Amniotic epithelial cell (primary cell): ENCODE measurements at places on chromosomes 1 and 21.
A peak's percentile ranks its signal among the peaks of the same experiment; 100 is the strongest.

DNA sequence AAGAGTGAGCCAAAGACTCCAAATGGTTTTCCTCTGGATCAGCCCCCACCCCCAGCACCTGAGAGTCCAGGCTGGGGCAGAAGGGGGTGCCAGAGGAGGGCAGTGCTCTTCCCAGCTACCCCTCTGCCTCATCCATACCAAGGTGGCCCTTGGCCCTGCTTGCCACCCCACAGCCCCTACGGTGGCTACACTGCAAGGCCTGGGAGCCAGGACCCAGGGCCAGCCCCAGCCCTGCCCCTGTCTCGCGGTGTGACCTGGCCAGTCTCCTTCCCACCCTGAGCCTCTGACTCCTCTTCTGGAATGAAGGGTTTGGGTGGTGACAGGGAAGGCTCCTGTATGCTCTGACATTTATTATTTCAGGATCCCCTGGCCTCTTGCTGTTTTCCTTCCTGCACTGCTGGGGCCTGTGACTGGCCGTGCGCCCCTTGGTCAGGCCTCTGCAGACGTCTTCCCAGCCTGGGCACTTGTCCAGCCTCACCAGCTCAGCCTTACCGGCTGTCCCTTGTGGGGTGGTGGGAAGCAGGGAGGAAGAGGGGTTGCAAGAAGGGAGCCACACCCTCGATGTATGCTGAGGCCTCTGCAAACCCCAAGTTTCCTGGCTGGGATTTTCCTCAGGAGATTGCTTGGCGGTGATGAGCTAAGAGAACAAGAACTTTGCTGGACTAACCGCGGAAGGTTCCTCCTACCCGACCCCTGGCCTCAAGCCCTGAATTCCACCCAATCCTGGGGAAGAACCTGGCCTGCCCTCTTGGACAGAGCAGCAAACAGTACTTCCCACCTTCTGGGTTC, 13.5 kb downstream of the ASAP3 start:
- DNase-seq = peak; percentile 96

- DNase-seq = peak; percentile 40
Observed at GRCh38 chr1:177959811-177960515, 9.9 kb downstream of the SEC16B start.

- DNase-seq = no peak
Observed at GRCh38 chr1:214638459-214638807, 35.4 kb downstream of the CENPF start.

DNA sequence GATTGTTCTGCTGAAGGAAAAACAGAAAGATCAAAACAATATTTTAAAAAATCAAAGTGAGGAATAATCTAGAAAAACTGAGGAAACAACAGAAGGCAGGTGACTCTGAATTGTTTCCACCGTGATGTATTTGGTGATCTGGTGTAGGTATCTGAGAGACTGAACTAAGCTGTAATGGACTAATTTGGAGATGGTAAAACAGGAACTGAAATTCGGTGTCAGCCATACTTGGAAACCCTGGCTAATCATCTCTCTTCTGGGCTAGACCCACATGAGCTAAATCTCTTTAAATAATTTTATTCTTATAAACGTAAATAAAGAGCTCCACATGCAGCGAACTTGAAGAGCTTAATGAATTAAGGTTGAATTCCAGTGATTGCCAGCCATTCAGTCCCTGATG, 1226.1 kb downstream of the NCAM2 start:
- no peak for DNase-seq

DNA sequence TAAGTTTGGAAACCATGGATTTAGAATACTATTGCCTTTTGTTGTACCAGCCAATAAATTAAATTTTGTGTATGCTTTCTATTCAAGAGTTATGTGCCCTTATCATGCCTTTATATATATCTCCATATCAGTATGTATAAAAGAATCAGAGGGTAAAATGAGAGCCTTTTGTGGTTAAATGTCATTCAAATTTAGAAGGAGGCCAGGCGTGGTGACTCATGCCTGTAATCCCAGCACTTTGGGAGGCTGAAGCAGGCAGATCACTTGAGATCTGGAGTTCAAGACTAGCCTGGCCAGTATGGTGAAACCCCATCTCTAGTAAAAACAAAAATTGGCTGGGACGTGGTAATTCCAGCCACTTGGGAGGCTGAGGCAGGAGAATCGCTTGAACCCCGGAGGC, 88.9 kb downstream of the XPR1 start:
- peak; percentile 4 for DNase-seq
